ENCODE measurements at places on chromosomes 12 and 14.
A peak's percentile ranks its signal among the peaks of the same experiment; 100 is the strongest.

DNA sequence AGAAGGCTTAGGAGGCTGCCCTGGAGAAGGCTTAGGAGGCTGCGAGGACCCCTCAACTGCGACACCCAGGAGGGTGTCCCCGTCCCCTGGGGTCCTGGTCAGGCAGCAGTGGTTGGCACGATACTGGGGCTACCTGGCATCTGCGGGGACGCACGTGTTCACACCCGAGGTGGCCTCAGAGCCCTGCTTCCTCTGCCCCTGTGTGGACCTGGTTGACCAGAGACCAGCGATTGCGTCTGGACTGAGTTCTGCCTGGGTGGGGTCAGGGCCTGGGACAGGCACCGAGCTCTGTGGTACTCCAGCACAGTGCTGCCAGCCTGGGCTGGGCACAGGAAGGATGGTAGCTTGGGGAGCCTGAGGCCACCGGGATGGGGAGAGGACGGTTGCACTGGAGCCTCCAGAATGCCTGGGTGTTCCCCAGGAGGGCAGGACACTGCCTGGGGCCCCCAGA lies 735 bp downstream of the ASPG start:
- no peak for DNase-seq

GRCh38 chr12:57864442-57865083 lies 18.0 kb upstream of the CTDSP2 start:
- DNase-seq, result no peak

- no peak for DNase-seq
Measured at GRCh38 chr12:15722951-15723350, 66.2 kb downstream of the EPS8 start.

GRCh38 chr12:7439579-7440505 lies 4.1 kb downstream of the CD163L1 start:
- DNase-seq, result peak; percentile 65

DNA sequence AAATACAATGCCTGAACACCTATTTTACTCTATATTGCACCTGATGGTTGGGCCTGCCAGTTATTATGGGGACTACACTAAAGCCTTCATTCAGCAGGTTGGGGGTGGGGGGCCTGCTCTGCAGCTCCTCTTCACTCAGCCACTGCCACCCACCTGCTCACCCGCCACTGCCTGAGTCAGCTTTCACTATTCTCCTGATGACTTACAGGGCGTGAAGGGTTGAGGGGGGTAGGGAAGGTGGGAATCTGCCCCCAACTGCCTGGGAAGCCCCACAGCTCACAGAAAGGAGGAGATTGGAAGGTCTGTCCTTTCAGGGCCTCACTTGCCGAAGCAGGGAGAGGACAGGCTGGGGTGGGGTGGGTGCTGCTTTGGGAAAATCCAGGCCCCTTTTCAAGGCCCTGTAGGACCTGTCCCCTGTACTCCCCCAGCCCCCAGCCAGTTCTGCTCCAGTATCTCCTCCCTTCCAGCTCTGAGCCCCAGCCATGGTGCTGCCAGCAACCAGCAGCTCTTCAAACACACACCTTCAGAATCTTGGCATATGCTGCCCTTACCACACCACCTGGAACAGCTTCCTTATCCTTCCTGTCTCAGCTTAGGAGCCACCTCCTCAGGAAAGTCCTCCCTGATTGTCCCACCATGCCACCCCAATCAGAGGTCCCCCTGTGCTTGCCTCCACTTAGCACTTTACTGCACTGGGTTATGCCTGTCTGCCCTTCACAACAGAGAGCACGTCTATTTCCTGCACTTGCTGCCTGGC lies 33.1 kb downstream of the IRF2BPL start:
- DNase-seq, result no peak
